Activated T-cell treated with anti-CD3 and anti-CD28 coated beads, Interleukin-2, amount 50 U/mL, for 4 hours (primary cell): ENCODE measurements at places on chromosomes 16 and 17. TPM values are rescaled to one million over a fixed set of nuclear protein-coding genes. Genes with fewer than 3 reads are reported as not detected.

Gene TMEM132E
- total RNA-seq, result 0.05 TPM

Gene OTOP3
- total RNA-seq, result not detected

Gene ZNF771
- 7.1 TPM for total RNA-seq

Gene KRT32
- not detected for total RNA-seq

DNA sequence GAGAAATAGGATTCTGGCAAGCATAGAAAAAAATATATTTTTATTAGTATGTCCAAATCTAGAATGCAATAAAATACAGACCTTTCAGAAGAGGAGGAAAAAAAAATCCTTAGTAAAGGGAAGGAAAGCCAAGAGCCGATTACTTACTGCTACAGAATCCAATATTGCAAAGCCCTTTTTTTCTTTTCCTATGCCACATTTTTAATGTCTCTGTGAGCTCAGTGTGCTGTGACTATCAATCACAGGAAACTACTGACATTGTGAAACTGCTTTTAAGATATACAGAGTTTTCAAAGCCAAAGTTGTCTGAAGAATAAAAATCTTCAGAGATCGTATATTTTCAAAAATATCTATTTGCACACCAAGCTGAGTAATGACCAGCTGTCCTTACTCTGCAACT lies 120.4 kb downstream of the CHD9NB start:
- no peak for DNase-seq

- no peak for DNase-seq
These were observed 16.5 kb downstream of the YPEL2 start for GRCh38 chr17:59347975-59348391.

DNA sequence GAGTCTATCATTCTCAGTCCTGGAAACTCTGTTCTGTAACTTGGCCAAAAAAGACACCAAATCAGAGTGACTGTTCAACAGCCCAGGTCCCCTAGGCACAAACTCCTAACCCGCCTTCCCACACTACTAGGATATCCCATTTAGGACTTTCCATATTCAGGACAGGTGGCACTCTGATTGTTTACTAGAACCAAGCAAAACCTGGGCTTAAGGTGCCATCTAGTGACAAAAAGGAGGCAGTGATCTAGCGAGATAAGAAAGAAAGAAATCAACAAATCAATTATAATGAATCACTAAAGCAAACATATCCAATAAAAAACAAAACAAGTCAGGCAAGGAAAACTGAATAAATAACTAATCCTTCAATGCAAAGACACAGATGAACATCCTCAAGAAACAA lies 203.9 kb downstream of the CEP112 start:
- DNase-seq, result no peak
